Mesenchymal stem cell (in vitro differentiated cells and primary cell): ENCODE measurements at places on chromosomes 2 and 18.

- H3K4me1 ChIP-seq = no peaks in the 10 kb centered on the region
- H3K27ac ChIP-seq = no peak overlapping the region
- DNase-seq = no peak
- H3K4me3 ChIP-seq = no peak overlapping the region
- H3K27me3 ChIP-seq = no peaks in the 10 kb centered on the region
- peaks cover 5% of the 10 kb centered on the region for H3K36me3 ChIP-seq
These were observed 53.9 kb downstream of the ZNF407 start for GRCh38 chr18:74651327-74652128.

DNA sequence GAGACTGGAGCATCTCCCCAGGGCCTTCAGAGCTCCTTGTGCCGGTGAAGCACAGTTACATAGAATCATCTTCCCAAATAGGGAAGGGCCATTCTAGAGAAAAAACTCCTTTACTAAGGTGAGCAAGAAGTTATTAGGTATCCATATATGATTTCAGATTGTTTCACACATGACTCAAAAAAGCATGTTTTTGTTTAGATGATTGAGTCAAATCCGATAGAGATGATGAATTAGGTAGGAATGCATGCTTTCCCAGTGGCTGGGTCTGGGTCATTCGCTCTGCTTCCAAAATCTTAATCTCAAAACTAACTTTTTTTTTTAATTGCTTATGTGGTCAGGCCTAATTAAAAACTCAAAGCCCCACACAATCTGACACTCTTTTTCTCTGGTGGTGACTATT is 3.8 kb downstream of the NT5C1B start:
- no peaks in the 10 kb centered on the region for H3K27me3 ChIP-seq
- H3K4me1 ChIP-seq = no peaks in the 10 kb centered on the region
- H3K4me3 ChIP-seq = no peak overlapping the region
- no peak for DNase-seq

GRCh38 chr2:232872826-232873225 is 2.8 kb downstream of the SNORC start:
- no peak overlapping the region for H3K4me3 ChIP-seq
- no peaks in the 10 kb centered on the region for H3K36me3 ChIP-seq
- peaks cover 6% of the 10 kb centered on the region for H3K27me3 ChIP-seq
- H3K4me1 ChIP-seq = peaks cover 18% of the 10 kb centered on the region

DNA sequence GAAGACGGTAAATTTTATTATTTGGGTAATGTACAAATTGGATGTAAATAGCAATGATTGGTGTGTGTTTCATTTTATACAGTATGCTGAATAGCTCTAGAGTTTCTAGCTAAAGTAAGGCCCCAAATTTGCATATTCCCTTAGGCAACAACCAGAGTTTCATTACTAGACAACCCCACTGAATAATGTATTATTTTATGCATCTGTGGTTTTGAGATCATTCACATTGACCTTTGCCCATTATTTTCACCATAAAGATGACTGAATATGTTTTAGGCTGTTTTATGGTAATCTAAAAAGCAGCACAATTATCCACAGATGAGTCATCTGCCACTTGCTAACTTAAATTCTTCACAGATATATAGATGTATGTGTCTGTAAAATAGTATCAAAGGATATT is 44.5 kb upstream of the C2orf74 start:
- H3K4me1 ChIP-seq = no peaks in the 10 kb centered on the region
- peaks cover 76% of the 10 kb centered on the region for H3K36me3 ChIP-seq
- H3K27ac ChIP-seq = no peak overlapping the region
- no peak overlapping the region for H3K4me3 ChIP-seq
- no peak for DNase-seq
- no peaks in the 10 kb centered on the region for H3K27me3 ChIP-seq

DNA sequence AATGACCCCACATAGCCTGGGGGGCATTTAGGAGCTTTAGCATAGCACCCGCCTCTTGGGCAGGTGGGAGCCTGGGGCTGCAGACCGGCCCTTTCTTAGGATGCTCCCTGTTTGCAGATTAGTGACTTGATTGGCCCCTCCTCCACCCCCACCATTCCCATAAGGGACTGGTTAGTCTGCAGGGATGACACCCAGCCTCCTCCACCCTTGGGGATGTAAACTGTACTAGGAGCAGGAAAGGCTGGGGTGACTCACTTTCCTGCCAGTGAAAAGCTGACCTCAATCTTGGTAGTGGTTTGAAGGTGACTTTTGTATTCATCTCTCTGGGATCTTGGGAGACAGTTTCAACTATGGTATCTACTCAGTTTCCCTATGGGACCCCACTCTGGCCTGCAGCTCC is 24.2 kb downstream of the CTIF start:
- H3K4me1 ChIP-seq = peaks cover 27% of the 10 kb centered on the region
- no peak overlapping the region for H3K4me3 ChIP-seq
- H3K36me3 ChIP-seq = peaks cover 8% of the 10 kb centered on the region
- H3K27ac ChIP-seq = no peak overlapping the region

- no peaks in the 10 kb centered on the region for H3K4me1 ChIP-seq
- no peak overlapping the region for H3K27ac ChIP-seq
- no peaks in the 10 kb centered on the region for H3K27me3 ChIP-seq
- DNase-seq = no peak
- peaks cover 52% of the 10 kb centered on the region for H3K36me3 ChIP-seq
These were observed 169.1 kb downstream of the LAMA1 start for GRCh38 chr18:6948281-6949055.

GRCh38 chr2:172288603-172289002 is 138.8 kb upstream of the ITGA6 start:
- H3K36me3 ChIP-seq = no peaks in the 10 kb centered on the region
- no peak overlapping the region for H3K4me3 ChIP-seq
- peaks cover 14% of the 10 kb centered on the region for H3K4me1 ChIP-seq
- H3K27me3 ChIP-seq = no peaks in the 10 kb centered on the region

DNA sequence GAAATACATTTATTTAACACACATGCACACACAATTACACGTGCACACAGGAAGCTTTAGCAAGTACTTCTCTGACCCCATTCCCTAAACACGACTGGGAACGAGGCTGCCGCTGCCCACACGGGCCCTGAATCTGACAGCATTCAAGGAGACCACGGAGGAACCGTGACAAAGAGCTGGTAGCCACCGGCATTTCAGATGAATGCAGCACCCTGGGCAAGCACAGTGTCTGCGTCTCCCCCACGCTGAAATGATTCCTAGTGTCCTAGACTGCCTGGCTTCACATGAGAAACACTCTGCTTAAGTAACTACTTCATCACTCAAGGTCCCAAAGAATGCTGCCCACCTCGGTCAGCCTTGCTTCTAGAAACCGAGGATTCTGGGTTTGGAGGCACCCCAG is 95.0 kb downstream of the HDAC4 start:
- H3K4me1 ChIP-seq = peaks cover 34% of the 10 kb centered on the region
- H3K27me3 ChIP-seq = no peaks in the 10 kb centered on the region
- H3K27ac ChIP-seq = no peak overlapping the region
- H3K36me3 ChIP-seq = no peaks in the 10 kb centered on the region
- H3K4me3 ChIP-seq = no peak overlapping the region
- no peak for DNase-seq

DNA sequence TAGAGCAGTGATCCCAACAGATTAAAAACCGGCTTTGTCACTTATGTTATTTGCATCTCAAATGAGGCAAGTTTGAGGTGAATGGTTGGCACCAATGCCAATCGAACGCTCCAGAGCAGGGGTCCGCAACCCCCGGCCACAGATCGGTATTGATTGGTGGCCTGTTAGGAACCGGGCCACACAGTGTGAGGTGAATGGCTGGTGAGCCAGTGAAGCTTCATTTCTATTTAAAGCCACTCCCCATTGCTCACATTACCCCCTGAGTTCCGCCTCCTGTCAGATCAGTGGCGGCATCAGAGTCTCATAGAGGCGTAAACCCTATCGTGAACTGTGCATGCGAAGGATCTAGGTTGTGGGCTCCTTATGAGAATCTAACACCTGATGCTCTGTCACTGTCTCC is 132.0 kb downstream of the TMEM182 start:
- H3K27ac ChIP-seq = no peak overlapping the region
- H3K36me3 ChIP-seq = no peaks in the 10 kb centered on the region
- no peaks in the 10 kb centered on the region for H3K27me3 ChIP-seq
- DNase-seq = no peak

DNA sequence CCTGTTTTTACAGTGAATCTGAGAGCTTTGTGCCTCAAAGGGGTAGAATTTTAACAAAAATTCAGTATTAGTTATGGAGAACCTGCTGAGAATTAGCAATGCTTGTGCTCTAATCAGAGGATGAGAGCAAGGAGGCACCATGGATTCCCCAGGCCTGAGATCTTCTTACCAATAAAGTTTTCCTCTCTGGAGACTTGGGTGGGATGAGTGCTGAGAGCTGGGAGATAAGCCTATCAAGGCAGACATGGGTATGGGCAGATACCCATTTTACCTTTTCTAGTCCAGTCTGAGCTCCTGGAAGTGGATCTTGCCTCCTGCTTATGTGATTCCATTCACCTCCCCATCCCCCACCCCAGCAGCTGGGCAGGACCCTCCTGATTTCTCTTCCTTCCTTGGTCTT is 53.9 kb downstream of the BMP10 start:
- H3K4me1 ChIP-seq = peaks cover 3% of the 10 kb centered on the region
- no peaks in the 10 kb centered on the region for H3K36me3 ChIP-seq
- H3K4me3 ChIP-seq = no peak overlapping the region
- DNase-seq = no peak

DNA sequence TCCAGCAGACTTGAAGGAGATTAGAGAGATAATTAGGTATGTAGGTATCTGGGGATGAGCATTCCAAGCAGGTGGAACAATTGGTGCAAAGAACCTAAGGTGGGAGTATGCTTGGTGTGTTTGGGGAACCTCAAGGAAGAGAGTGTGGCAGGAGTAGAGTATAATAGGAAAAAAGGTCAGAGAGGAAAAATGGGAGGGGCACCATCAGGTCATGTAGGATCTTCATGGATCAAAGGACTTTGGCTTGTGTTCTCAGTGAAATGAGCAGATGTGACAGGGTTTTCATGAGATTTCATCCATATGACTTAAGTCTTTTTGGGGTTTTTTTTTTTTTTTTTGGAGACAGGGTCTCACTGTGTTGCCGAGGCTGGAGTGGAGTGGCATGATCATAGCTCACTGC is 47.3 kb downstream of the RBBP8 start:
- H3K36me3 ChIP-seq = no peaks in the 10 kb centered on the region
- H3K4me1 ChIP-seq = peaks cover 4% of the 10 kb centered on the region

GRCh38 chr2:210459880-210460279 is 16.7 kb downstream of the LANCL1 start:
- no peak overlapping the region for H3K4me3 ChIP-seq
- H3K36me3 ChIP-seq = peaks cover 58% of the 10 kb centered on the region
- H3K27ac ChIP-seq = no peak overlapping the region
- H3K27me3 ChIP-seq = no peaks in the 10 kb centered on the region
- DNase-seq = no peak
